ENCODE measurements at places on chromosomes 12 and 14.
A peak's percentile ranks its signal among the peaks of the same experiment; 100 is the strongest.

DNA sequence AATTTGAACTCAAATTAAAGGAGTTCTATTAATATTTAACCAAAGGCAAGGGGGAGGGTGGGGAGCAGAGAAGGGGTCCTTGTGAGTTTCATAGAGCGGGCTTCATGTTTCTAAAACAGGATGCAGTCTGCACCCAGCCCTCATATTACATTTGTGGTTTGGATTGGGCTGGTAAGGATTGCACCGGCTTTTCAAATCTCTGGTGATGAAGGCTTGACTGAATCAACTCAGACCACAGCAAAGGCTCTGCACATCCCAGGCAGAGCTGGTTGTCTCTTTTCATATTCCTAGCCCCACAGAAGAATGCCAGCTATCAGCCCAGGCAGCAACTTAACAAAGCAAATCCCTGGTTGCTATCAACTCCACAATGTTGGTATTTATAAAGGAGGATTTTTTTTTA lies 1221.4 kb downstream of the VRK1 start:
- DNase-seq: peak; percentile 65

GRCh38 chr12:69689638-69690037 lies 9.5 kb downstream of the BEST3 start:
- no peak for DNase-seq

DNA sequence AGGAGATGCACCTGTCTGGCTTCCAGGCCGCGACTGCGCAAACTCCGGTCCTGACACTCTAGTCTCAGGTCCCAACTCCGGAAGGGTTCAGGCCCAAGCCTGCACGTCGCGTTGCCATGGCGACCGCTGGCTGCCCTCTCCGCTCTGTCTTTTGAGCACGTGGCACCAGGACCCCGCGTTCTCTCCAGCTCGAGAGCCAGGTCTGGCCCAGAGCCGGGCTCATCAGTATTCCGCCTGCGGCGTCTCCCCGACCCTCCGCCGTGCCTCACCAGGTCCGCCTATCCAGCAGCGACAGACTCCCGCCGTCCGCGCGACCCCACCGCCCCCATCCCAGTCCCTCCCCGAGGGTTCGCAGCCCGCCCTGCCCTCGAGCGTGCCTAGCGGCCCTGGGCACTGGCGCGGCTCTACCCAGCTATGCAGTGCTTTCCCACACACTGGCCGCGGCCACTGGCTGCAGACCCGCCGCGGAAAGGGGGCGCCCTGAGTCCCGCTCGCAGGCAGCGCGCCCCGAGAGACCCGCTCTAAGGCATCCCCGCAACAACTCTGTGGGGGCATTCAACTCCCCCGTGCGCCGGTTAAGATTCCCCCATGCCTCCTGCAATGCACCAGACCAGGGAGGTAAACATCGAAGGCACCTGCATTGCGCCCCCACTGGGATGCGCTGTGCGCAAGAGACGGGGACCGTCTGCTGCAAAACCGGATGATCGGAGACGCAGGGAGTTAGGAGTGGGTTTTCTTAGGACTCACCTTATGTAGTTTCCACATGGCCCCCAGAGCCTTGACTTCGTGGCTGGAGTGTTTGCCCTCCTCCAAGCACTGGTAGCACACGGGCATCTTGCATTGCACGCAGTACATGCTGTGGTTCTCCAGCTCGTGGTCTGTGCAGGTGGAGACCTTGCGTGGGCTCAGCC lies 1.3 kb downstream of the TRIM9 start:
- peak; percentile 68 for DNase-seq

DNA sequence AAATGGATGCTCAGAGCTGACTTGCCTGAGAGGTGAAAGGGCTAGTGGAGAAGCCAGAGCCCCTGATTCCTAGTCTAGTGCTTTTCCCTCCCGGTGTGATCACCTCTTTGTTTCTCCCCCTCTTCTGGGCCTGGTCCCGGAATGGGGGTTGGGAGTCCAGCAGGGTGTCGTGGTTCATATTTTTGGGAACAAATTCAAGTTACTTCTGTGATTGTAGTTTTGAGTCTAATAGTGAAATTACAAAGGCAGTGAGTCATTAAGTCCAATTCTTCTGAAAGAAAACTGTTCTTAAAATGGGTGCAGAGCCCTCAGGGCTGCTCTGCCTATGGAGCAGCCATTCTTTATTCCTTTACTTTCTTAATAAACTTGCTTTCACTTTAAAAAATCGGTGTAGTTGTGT lies 7.6 kb downstream of the SUSD6 start:
- DNase-seq: no peak

- no peak for DNase-seq
Observed at GRCh38 chr14:61470261-61470960, 149.0 kb downstream of the PRKCH start.

DNA sequence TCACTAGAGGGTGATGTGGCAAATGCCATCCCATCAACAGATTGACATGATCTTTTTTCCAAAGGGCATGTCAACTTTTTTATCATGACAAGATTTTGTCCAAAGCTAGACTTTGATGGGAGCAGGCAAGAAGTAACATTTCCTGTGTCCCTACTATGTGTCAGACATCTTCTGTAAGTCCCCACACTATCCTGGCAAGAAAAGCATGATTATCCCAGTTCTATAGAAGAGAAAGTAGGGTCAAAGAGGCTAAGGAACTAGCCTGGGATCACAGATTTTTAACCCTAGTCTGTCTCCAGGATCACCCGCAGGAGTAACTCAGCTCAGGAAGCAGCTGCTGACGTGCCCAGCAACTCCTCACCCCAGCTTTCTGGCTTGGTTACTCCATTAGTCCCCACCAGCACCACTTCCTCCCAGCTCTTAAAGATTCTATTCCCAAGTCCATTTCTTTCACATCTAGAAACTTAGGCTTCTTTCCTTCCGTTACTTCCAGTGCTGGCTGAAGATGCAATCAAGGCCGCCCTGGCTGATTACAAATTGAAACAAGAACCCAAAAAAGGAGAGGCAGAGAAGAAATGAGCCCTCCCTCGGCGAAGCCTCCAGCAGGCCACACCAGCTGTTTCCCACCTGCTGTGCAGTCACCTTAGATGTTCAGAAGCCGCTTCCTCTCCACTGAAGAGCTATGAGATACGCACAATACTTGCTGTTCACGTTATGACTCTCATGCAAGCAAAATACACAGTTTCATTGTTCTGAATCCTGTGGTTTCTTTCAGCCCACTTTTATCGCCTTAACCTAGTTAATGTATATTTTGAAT lies 6.2 kb downstream of the ISCU start:
- peak; percentile 88 for DNase-seq

GRCh38 chr12:68239309-68239982 lies 13.8 kb upstream of the IL26 start:
- no peak for DNase-seq

- no peak for DNase-seq
Observed at GRCh38 chr12:65430571-65431306, 152.3 kb downstream of the MSRB3 start.

GRCh38 chr12:104858611-104859543 lies 99.2 kb downstream of the SLC41A2 start:
- no peak for DNase-seq

GRCh38 chr12:69466867-69467266 lies 3.3 kb upstream of the FRS2 start:
- no peak for DNase-seq

- DNase-seq: no peak
Observed at GRCh38 chr12:42588524-42589464, 752 bp downstream of the PRICKLE1 start.

DNA sequence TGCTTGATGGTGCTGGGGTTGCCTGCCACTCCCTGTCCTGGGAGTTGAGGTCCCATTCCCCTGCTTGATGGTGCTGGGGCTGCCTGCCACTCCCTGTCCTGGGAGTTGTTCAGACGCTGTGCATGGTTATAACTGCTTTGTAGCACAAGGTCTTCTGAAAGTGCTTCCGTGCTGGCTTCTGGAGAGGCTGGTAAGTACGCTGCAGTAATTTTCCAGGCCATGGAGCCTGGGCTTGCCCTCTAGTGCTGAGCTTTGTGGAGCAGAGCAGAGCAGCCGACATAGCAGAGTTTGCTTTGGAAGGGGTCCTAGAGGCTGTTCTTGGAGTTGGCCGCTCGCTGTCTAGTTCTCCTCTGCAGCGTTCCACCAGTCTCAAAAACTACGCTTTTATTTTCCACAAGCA lies 6.3 kb downstream of the B4GALNT3 start:
- no peak for DNase-seq

DNA sequence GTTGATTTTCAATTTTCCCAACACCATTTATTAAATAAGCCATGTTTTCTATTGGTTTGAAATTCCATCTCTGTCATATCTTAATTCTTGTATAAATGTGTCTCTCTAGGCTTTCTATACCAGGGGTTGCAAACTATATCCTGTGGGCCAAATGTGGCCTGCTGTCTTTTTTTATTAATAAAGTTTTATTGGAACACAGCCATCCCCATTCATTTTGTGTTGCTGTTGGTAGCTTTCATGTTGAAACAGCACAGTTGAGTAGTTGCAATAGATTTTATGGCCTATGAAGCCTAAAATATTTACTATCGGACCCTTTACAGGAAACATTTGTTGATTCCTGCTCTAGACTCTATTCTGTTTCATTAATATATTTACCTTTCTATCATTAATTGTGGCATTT lies 9.4 kb downstream of the HCFC2 start:
- no peak for DNase-seq

- DNase-seq: no peak
Observed at GRCh38 chr12:112686373-112686772, 105.2 kb upstream of the RPH3A start.

DNA sequence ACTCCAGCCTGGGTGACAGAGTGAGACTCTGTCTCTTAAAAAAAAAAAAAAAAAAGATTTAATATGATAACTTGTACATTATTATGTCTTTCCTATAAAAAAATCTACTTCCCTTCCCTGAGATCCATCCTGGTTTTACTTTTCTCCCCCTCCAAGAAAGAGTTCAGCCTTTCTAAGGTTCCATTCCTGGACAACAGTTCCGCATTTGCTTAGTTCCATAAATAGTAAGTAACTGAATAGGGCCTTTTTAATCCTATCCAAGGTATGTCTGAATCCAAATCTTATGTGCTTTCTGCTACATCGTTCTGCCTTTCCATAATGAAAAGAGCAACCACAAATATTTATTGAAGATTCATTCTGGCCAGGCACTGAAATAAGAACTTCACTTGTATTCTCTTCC lies 187.8 kb downstream of the DACT1 start:
- DNase-seq: no peak

Measured in activated naive CD4-positive, alpha-beta T cell treated with anti-CD3 and anti-CD28 coated beads, Interleukin-2, amount 10 ng/mL, durations not matched to agents 7 days and 5 days (primary cell).